ENCODE measurements at places on chromosomes 16 and 17. TPM values are rescaled to one million over a fixed set of nuclear protein-coding genes. Genes with fewer than 3 reads are reported as not detected.

- DNase-seq, result no peak
Measured at GRCh38 chr17:38431346-38432145, 3.3 kb downstream of the ARHGAP23 start.

DNA sequence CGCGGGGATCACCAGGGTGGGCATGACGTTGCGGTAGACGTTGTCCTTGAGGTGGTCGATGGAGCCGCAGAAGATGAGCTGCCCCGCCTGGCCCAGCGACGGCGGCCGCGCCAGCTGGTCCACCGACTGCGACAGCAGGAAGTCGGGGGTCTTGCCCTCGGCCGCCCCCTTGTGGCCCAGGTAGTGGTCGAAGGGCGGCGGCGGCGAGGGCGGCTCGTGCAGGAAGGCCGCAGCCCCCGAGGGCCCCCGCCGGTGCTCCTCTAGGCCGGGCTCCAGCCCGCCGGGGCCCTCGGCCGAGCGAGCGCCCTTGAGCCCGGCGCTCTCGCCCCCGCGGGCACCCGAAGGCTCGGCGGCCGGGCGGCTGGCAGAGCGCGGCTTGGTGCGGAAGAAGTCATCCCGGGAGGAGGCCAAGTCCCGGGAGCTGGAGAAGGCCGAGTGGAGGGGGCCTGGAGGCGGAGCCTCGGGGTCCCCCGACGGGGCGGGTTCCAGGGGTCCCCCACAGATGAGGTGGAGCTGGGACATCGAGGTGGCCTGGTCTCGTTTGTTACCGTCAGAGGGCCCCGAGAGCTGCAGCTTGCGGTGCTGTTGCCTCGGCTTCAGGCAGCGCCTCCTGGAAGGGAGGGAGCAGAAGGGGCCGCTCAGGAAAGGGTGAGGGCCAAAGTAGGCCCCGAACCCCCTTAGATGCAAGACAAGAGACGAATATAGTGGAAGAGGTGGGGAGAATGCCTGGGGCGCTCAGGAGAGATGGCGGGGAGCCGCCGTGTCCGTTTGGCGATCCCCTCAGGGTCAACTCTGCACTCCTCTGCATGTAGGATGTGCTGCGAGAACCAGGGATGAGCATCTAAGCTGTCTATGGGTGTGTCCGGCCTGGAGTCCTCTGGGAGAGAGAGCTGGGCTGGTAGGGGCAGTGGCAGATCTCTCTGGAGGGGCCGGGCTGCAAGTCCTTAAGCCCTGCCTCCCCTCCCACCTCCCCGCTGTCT lies 8.8 kb downstream of the FAM171A2 start:
- peak; percentile 73 for DNase-seq

DNA sequence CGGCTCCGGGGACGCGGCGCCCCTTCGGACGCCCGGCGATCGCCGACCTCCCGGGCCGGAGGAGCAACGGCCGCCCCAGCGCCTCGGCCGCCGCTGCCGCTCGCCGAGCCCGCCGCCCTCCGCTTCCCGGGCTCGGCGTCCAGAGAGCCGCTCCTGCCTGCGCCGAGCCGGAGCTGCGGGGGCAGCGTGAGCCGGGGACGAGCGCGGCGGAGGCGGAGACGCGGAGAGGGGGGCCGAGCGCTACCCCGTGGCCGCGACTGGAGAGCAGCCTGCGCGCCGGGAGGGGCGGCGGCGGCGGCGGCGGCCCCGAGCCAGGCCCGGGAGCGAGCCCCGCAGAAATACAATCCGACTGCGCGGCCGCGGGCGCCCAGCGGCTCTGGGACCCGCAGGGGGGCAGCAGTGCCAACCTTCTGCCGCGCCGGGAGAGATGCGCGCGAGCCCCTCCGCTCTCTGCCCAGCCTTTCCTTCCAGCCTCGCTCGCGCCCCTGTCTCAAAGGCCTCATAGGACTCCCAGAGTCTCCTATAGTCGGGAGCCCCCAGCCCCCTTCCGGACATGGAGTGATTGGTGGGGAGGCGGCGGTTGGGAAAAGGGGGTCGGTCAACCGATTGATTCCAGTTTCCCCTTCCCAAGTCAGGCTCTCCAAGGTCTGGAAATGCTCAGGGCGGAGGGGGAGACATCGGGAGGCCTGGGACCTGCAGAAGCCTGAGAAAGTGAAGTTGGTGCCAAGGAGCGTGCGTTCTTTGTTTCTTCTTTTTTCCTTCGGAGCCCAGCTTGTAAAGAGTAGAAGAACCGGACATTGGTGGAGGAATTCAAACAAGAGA lies 1.0 kb upstream of the SDK2 start:
- DNase-seq, result peak; percentile 68

- no peak for DNase-seq
Measured at GRCh38 chr17:43469145-43469544, 14.6 kb upstream of the DHX8 start.

DNA sequence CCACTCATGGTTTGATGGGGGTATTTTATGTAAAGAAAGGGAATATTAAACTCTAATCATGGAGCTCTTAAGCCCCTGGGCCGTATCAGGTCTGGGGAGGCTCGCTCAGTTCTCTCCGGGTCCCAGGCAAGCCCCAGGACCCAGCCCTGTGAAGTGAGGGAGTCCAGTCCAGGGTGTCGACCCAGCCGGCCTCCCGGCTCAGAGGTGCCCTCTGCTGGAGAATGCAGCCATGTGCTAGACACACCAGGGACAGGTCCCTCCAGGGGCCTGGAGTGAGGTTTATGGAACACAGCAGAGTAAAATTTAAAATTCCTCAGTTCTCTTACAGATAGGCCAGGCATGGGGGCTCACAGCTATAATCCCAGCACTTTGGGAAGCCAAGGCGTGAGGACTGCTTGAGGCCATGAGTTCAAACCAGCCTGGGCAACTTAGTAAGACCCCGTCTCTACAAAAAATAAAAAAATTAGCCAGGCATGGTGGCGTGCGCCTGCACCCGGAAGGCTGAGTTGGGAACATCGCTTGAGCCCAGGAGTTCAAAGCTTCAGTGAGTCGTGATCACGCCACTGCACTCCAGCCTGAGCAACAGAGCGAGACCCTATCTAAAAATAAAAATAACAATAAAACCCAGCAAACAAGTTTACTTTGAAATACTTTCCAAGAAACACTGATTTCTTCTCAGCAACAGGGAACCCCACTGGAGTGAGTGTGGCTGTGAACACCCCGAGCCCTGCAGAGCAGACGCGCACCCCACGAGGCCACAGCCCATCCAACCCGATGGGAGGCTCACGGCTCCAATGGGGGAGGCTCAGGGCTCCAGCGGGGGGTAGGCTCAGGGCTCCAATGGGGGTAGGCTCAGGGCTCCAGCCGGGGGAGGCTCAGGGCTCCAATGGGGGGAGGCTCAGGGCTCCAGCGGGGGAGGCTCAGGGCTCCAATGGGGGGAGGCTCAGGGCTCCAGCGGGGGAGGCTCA lies 72.2 kb downstream of the ZNF778 start:
- peak; percentile 89 for DNase-seq

ERAL1 gene
- total RNA-seq, result 24.4 TPM

HSD17B2 gene
- 3.1 TPM for total RNA-seq

CLEC10A gene
- 12.6 TPM for total RNA-seq

MPG gene
- 42.5 TPM for total RNA-seq

GRCh38 chr16:49748322-49748721 lies 107.6 kb downstream of the ZNF423 start:
- DNase-seq, result no peak

DNA sequence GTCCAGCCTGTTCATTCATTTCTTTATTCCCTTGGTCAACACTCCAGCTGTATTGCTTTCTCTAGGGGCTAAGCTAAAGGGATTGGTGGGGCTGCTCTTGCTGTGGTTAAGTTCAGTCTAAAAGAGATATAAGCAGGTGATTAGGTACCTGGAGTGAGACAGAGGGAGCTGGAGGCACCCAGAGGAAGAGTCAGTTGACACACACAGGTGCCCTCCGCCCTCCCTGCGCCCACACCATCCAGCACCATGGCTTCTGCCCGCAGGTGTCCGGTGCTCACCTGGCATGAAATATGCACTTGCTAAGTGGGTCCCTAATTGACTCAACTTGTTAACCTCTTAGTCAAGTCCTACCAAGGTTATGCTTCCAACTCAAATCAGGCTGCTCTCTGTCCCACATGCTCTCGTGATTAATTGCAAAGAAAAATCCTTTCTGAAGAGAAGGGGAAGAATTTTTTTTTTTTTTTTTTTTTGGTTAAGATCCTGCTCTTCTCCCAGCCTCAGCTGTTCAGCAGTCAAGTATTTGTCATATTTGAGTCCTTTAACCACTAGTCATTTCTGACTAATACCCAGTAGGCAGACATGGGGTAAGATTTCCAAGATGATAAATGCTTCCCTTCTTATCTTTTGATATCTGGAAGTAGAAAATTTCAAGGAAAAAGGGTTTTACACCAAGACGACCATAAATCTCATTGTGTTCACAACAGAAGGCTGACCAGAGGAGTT lies 199.8 kb upstream of the WSCD1 start:
- no peak for DNase-seq

DNA sequence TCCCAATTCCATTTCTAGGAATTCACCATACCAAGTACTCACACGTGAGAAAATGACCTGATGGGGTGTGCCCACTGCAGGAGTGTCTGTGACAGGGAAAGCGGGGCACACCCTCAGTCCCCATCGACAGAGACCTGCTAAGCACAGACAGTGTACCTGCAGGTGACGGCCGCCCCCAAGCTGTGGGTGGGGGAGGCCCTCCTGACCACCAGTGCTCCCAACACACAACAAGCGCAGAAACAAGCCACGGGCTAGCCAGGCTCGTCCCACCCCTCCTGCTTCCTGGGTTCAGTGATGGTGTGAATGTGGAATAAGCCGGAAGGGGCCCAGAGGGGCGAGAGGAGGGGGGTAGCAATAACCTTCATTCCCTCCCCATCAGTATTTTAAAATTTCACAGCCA lies 31.9 kb downstream of the ZCCHC14 start:
- DNase-seq, result no peak

TBC1D3H gene
- total RNA-seq, result not detected

DNA sequence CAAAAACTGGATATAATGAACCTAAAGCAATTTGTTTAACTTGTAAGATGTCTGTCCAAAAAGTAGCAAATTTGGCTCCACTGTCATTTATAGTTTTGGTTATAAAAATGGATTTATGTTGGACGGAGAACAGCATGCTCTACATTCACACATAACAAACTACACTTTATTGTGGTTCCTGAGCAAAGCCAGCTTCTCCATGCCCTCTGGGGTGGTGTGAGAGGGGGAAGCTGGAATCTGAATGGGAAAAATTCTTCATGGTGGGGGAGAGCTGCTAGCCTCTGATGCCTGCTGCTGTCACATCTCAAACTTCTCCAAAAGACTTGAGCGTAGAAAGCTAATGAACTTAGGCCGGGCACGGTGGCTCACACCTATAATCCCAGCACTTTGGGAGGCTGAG lies 9.8 kb upstream of the METTL9 start:
- no peak for DNase-seq

CCL4 gene
- 12.5 TPM for total RNA-seq

- DNase-seq, result no peak
Measured at GRCh38 chr17:77999413-78000173, 41.1 kb downstream of the TNRC6C start.

ALDOA gene
- total RNA-seq, result 689 TPM

DNA sequence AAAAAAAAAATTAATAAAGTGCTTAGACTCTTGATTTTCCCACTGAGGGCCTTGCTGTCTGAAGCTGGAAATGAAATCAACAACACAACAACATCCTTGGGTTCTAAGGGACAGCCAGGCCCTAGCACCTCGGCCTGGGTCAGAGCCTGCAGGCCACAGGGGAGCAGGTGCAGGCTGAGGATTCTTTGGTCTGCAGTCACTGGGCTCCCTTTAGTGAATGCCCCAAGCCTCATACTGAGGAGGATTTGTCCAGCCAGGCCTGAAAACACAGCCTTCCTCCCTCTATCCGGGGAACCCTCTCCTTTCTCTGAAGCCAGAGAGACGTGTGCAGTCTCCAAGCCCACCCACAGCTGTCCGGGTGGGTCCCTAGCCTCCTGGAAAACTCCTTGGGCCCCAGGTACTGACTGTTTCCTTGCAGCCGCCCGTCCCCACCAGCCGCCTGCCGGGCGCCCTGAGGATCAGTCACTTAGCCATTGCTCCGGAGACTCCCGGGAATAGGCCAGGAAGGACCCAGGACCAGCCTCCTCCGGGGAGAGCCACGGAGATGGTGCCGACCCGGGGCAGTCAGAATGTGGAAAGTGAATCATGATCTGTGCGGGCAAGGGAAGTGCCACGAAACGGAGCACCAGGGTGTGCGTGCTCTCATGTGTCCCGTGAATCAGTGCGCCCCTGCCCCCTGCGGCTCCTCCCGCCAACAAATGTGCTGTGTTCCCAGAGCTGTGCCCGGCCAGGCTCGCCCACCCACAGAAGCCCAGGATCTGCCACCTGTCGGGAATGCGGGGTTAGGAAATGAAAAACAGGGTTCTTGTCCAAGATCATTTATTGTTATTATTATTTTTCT lies 91.0 kb downstream of the RTN4RL1 start:
- no peak for DNase-seq

TSNAXIP1 gene
- 0.55 TPM for total RNA-seq

- DNase-seq, result no peak
Measured at GRCh38 chr16:63410594-63410993, 1374.4 kb upstream of the CDH8 start.

KRT9 gene
- not detected for total RNA-seq

RDM1 gene
- not detected for total RNA-seq

DNA sequence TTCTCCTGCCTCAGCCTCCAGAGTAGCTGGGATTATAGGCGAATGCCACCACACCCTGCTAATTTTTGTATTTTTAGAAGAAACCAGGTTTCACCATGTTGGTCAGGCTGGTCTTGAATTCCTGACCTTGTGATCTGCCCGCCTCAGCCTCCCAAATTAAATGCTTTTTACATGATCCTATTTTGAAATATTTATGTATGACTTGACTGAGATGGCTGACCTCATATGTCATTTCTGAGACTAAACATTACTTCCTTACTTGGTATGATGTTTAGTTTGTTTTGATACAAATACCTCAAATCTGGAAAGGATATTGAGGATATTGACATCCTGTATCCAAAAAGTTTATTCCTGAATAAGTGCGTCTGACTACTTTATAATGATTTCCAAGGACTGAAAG lies 11.9 kb downstream of the CALCOCO2 start:
- no peak for DNase-seq

DNA sequence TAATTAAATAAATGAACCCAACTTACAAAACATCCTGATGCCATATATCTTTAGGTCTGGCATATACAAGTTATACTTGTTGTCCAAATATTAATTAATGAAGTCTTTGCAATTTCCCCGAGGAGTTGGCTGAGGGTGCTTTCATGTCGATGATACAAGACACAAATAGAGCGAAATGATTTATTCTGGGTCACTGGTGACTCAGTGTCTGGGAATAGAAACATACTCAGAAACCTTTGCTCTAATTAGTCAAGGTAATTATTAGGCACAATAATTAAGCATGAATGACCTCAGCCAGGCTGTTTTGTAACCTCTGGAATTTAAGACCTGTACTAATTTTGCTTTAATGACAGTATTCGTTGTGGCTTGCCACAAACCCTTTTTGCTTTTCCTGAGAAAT lies 37.0 kb upstream of the HAPSTR1 start:
- no peak for DNase-seq

DNA sequence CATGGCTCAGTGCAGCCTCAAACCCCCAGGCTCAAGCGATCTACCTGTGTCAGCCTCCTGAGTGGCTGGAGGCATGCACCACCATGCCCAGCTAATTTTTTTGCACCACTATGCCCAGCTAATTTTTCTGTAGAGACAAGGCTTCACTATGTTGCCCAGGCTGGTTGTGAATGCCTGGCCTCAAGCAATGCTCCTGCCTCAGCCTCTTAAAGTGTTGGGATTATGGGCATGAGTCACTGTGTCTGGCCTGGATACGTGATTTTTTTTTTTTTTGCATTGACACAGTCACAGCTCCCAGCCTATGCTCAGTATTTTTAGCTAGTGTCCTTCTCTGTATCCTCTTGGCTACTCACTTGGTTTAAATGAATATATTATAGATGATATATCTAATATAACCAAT lies 377.0 kb upstream of the TNRC6C start:
- DNase-seq, result peak; percentile 6
